Breast epithelium (tissue), 4 donors: ENCODE measurements at places on chromosomes 4 and X. TPM values are rescaled to one million over a fixed set of nuclear protein-coding genes. Genes with fewer than 3 reads are reported as not detected.

The SPACA5B gene
- not detected for total RNA-seq

The FAM133A gene
- not detected for total RNA-seq

The BEND2 gene
- not detected for total RNA-seq

The PFKFB1 gene
- total RNA-seq, result 3.1 TPM

The PDE5A gene
- total RNA-seq, result 21.6 TPM

The CD38 gene
- 2.6 TPM for total RNA-seq

- no peaks in the 10 kb centered on the region for H3K36me3 ChIP-seq
- no peaks in the 10 kb centered on the region for H3K4me1 ChIP-seq
- H3K27ac ChIP-seq, result no peak overlapping the region
- DNase-seq, result no peak
Observed at GRCh38 chr4:30744957-30745640, 24.9 kb downstream of the PCDH7 start.

GRCh38 chr4:80196259-80196921, 913 bp upstream of the PRDM8 start:
- no peaks in the 10 kb centered on the region for H3K36me3 ChIP-seq
- no peak overlapping the region for H3K27ac ChIP-seq
- H3K4me1 ChIP-seq, result no peaks in the 10 kb centered on the region
- no peak overlapping the region for H3K4me3 ChIP-seq
- DNase-seq, result no peak

- no peaks in the 10 kb centered on the region for H3K36me3 ChIP-seq
- no peak for DNase-seq
- H3K27ac ChIP-seq, result no peak overlapping the region
- no peaks in the 10 kb centered on the region for H3K4me1 ChIP-seq
Observed at GRCh38 chr4:12118651-12119213, 690.0 kb upstream of the HS3ST1 start.

DNA sequence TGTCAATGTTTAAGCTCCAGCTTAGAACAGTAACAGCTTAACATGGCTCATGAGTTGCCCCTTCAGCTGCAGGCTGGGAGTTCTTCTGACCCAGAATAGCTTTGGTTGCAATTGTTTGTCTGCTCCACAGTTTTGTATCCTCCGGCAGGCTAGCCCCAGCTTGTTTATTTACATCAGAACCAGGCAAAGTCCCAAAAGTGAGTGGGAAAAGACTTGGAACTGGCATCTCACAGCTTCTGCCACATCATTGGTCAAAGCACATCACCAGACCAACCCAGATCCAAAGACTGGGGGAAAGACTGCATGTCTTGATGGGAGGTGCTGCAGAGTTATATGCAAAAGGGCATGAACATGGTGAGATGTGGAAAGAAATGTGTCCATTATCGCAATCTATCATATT, 231.2 kb upstream of the CPEB2 start:
- H3K4me1 ChIP-seq, result no peaks in the 10 kb centered on the region
- no peak overlapping the region for H3K4me3 ChIP-seq
- no peak overlapping the region for H3K27ac ChIP-seq
- H3K27me3 ChIP-seq, result no peaks in the 10 kb centered on the region
- no peak for DNase-seq
- no peaks in the 10 kb centered on the region for H3K36me3 ChIP-seq

DNA sequence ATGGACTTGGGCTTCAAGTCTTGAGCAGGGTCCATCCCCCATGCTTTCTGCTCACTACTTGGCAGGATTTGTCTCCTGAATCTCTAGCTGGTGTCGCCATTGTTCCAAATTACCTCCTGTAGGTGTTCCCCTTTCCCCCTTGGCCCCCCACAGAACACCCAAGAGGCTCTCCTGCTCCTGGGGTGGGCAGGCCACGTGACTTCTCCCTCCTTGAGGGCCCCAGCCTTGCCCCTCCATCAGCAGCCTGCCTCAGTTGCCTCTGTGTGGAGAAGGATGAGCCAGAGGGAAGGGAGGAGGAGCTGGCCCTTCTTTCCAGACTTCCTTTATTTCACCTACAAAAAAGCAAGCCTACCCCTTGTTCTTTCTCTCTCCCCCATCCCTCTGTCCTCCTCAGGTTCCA, 1.8 kb downstream of the GPR78 start:
- H3K27ac ChIP-seq, result no peak overlapping the region
- DNase-seq, result no peak

- peak overlapping the region; percentile 97 for H3K4me3 ChIP-seq
- no peaks in the 10 kb centered on the region for H3K27me3 ChIP-seq
- peak; percentile 30 for DNase-seq
- peak overlapping the region; percentile 100 for H3K27ac ChIP-seq
- no peaks in the 10 kb centered on the region for H3K36me3 ChIP-seq
Observed at GRCh38 chrX:44871931-44872820, 812 bp upstream of the KDM6A start.

GRCh38 chr4:4411906-4412305, 25.0 kb downstream of the NSG1 start:
- no peaks in the 10 kb centered on the region for H3K4me1 ChIP-seq
- H3K36me3 ChIP-seq, result no peaks in the 10 kb centered on the region
- H3K27me3 ChIP-seq, result no peaks in the 10 kb centered on the region
- H3K4me3 ChIP-seq, result no peak overlapping the region
- H3K27ac ChIP-seq, result no peak overlapping the region

- H3K4me3 ChIP-seq, result no peak overlapping the region
- no peaks in the 10 kb centered on the region for H3K4me1 ChIP-seq
- H3K27me3 ChIP-seq, result no peaks in the 10 kb centered on the region
- no peaks in the 10 kb centered on the region for H3K36me3 ChIP-seq
- no peak for DNase-seq
Observed at GRCh38 chr4:101441446-101441845, 94.1 kb upstream of the PPP3CA start.

DNA sequence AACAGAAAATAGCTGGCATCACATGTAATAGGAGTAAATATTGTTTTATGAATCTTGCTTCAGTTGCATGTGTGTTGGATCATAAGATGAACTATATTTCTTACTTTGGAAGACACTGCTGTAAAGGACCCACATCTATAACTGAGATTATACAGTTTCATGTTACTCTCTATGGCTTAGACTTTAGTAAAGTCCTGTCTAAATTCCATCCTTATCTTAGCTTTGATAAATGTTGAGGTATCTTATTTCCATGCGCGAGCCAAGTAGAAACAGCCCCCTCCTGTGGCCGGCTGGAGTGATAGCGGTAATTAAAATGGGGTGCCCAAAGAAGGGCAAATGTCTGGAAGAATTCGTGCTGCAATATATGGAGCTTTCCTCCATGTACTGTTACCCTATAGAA, 43.0 kb downstream of the CCDC158 start:
- no peaks in the 10 kb centered on the region for H3K27me3 ChIP-seq
- H3K4me3 ChIP-seq, result no peak overlapping the region
- no peaks in the 10 kb centered on the region for H3K36me3 ChIP-seq
- DNase-seq, result no peak

DNA sequence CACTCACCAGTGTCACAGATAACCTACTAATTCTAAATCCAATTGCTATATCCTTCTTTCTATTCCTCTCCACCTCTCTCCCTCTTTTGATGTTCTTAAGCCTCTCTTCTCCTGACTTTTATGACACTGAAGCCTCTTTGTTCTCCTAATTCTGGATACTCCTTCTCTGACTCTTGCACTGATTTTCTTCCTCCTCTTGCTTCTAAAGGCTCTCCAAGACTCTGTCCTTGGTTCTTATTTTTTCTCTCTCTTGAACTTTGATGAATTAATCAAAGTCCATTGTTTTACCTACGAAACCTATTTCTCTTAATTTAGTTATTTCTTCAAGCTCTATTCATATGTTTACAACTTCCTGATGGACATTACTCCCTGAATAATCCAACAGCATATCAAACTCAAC, 95.7 kb upstream of the TSPAN7 start:
- H3K36me3 ChIP-seq, result no peaks in the 10 kb centered on the region
- H3K27ac ChIP-seq, result no peak overlapping the region
- H3K4me1 ChIP-seq, result no peaks in the 10 kb centered on the region
- no peak overlapping the region for H3K4me3 ChIP-seq
- no peaks in the 10 kb centered on the region for H3K27me3 ChIP-seq
- no peak for DNase-seq

GRCh38 chr4:123340381-123340701, 56.3 kb upstream of the SPRY1 start:
- H3K4me3 ChIP-seq, result no peak overlapping the region
- no peaks in the 10 kb centered on the region for H3K36me3 ChIP-seq
- no peaks in the 10 kb centered on the region for H3K27me3 ChIP-seq
- H3K27ac ChIP-seq, result peak overlapping the region; percentile 71

- no peak overlapping the region for H3K4me3 ChIP-seq
- H3K4me1 ChIP-seq, result peaks cover 5% of the 10 kb centered on the region
- DNase-seq, result no peak
Observed at GRCh38 chr4:89492581-89493071, 185.0 kb upstream of the GPRIN3 start.

DNA sequence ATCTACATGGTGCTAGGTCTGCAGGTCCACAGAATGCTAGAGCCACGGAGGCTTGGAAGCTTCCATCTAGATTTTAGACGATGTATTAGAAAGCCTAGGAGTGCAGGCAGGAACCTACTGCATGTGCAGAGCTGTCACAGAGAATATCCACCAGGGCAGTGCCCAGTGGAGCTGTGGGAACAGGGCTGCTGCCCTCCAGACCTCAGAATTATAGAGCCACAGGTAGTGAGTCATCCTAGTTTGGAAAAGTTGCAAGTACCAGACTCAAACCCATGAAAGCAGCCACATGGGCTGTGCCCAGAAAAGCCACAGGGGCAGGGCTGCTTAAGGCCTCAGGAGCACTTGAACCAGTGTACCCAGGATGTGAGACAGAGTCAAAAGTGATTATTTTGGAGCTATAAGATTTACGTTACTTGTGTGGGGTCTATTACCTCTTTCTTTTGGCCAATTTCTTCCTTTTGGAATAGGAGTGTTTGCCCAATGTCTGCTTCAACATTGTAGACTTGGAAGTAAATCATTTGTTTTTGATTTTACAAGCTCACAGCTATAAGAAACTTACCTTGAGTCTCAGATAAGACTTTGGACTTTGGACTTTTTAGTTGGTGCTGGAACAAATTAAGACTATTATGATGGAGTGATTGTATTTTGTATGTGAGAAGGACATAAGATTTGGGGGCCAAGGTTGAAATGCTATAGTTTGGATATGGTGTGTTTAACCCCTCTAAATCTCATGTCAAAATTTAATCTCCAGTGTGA, 143.5 kb upstream of the CHRDL1 start:
- DNase-seq, result no peak
- H3K4me1 ChIP-seq, result no peaks in the 10 kb centered on the region
- H3K36me3 ChIP-seq, result no peaks in the 10 kb centered on the region
- no peak overlapping the region for H3K27ac ChIP-seq
- H3K4me3 ChIP-seq, result no peak overlapping the region

DNA sequence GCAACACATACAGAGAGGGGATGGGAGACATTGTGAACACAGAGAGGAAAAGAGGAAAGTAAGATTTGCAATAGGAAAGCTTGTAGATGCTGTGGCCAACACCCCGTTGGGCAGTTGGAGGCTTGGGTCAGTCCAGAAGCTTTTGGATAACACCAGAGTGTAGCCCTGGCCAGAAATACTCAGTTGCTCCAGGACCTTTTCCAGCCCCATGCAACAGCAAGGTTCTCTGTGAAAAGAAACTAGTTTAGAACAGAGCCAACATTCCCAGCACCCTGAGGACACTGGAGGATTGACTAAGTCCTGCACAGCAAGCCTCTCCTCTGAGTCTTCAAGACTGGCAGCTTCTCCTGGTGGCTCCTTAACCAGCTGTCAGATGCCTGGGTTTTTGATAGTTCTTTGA, 27.9 kb upstream of the NAF1 start:
- H3K4me1 ChIP-seq, result no peaks in the 10 kb centered on the region
- no peaks in the 10 kb centered on the region for H3K36me3 ChIP-seq
- H3K27me3 ChIP-seq, result no peaks in the 10 kb centered on the region
- no peak overlapping the region for H3K27ac ChIP-seq

GRCh38 chr4:179804440-179804839, 2362.2 kb upstream of the AGA start:
- no peaks in the 10 kb centered on the region for H3K36me3 ChIP-seq
- H3K4me3 ChIP-seq, result no peak overlapping the region
- no peaks in the 10 kb centered on the region for H3K4me1 ChIP-seq
- no peak for DNase-seq
- H3K27me3 ChIP-seq, result no peaks in the 10 kb centered on the region

DNA sequence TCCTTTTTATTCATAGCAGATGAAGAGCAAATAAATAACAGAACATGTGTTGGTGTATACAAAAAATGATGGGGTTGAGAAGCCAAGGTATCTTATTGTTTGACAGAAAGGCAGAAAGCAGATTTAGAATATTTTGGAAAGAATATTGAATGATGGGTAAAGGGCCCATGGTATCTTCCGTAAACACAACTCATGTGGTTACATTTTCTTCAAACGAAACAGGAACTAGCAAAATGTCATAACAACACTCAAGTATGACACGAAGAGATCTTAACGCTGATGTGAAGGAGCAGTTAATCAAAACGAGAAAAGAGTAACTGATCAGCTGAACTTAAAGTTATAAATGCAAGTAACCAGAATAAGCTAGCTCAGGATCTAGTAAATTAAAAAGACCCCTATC, 195.7 kb upstream of the GK2 start:
- no peak overlapping the region for H3K27ac ChIP-seq
- no peaks in the 10 kb centered on the region for H3K4me1 ChIP-seq
- DNase-seq, result no peak
- no peaks in the 10 kb centered on the region for H3K36me3 ChIP-seq
- no peaks in the 10 kb centered on the region for H3K27me3 ChIP-seq

- H3K4me3 ChIP-seq, result peak overlapping the region; percentile 56
- H3K27ac ChIP-seq, result peak overlapping the region; percentile 83
- H3K4me1 ChIP-seq, result no peaks in the 10 kb centered on the region
- no peaks in the 10 kb centered on the region for H3K27me3 ChIP-seq
- no peaks in the 10 kb centered on the region for H3K36me3 ChIP-seq
- no peak for DNase-seq
Observed at GRCh38 chrX:40174001-40174853, 76.5 kb upstream of the BCOR start.
